B cell (primary cell): ENCODE measurements at places on chromosomes 7 and 10. TPM values are rescaled to one million over a fixed set of nuclear protein-coding genes. Genes with fewer than 3 reads are reported as not detected.

DNA sequence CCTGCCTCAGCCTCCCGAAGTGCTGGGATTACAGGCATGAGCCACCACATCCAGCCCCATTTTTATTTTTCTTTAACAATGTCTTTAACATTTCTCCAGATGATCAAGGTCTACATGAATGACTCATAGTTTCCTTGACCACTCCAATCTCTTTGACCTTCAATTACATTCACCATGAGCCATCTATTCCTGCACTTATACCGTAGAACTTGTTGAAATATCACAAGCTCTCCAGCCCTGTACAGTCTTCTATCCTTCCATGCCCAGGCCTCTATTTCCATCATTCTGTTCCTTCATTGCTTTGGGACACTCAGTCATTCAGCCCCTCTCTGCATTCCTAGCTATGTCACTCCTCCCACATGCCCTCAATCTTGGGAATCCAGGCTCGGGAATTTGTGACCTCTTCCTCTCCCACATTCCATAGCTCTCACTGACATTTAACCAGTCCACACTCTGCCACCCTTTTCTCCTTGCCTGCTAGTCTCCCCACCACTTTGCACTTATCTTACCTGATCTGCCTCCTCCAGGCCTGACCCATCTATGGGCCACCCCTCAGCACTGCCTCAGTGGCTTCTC lies 151.8 kb upstream of the STK17A start:
- no peaks in the 10 kb centered on the region for H3K4me1 ChIP-seq
- H3K4me3 ChIP-seq, result no peak overlapping the region
- H3K27me3 ChIP-seq, result no peaks in the 10 kb centered on the region
- no peak overlapping the region for H3K27ac ChIP-seq

DNA sequence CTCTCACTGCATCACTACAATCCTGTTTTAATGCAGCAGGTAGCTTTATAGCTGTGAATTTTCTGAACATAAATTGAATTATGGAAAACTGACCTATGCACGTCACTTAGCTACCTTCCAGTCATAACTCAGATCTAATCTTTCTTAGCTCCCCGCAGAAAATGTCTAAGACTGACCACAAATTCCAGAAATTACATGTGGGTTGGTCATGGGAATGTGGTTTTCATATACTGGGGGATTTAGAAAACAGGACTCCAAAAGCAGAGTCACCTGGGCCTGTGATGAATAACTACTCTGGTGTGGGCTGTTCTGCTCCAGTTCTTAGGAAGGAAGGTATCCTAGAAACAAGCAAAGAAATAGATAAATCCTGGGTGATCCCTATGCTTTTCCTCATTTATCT lies 178.4 kb upstream of the LRRTM3 start:
- no peak overlapping the region for H3K27ac ChIP-seq
- H3K27me3 ChIP-seq, result no peaks in the 10 kb centered on the region
- no peaks in the 10 kb centered on the region for H3K4me1 ChIP-seq
- H3K36me3 ChIP-seq, result no peaks in the 10 kb centered on the region
- H3K4me3 ChIP-seq, result no peak overlapping the region

- H3K4me3 ChIP-seq, result no peak overlapping the region
- no peaks in the 10 kb centered on the region for H3K36me3 ChIP-seq
- H3K27ac ChIP-seq, result no peak overlapping the region
- no peaks in the 10 kb centered on the region for H3K27me3 ChIP-seq
Observed at GRCh38 chr7:151745706-151746105, 131.2 kb downstream of the PRKAG2 start.

DNA sequence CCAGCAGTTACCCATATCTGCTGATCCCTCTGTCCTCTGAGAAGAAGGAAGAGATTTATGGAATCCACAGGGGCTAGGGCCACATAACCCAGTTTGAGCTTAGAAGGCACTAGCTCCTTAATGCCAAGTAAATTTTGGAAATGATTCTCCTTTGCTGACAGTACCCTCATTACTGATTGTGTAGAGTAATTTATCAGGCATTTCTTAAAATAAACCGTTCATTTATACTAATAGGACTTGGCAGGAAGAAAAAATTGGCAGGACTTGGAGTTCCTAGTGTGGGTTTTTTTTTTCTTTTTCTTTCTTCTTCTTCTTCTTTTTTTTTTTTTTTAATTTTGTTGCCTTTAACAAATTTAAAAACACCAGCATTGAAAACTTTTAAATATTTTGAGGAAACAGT lies 645.7 kb downstream of the SUGCT start:
- H3K36me3 ChIP-seq, result no peaks in the 10 kb centered on the region
- H3K4me3 ChIP-seq, result no peak overlapping the region

GRCh38 chr7:93515144-93515543 lies 59.4 kb downstream of the CALCR start:
- no peak overlapping the region for H3K4me3 ChIP-seq
- H3K27ac ChIP-seq, result no peak overlapping the region
- H3K4me1 ChIP-seq, result no peaks in the 10 kb centered on the region

The ZNF727 gene
- polyA plus RNA-seq, result 0.19 and 0.55 TPM in 2 replicates
